SK-N-MC (cell line): ENCODE measurements at places on chromosomes 7 and 10.

DNA sequence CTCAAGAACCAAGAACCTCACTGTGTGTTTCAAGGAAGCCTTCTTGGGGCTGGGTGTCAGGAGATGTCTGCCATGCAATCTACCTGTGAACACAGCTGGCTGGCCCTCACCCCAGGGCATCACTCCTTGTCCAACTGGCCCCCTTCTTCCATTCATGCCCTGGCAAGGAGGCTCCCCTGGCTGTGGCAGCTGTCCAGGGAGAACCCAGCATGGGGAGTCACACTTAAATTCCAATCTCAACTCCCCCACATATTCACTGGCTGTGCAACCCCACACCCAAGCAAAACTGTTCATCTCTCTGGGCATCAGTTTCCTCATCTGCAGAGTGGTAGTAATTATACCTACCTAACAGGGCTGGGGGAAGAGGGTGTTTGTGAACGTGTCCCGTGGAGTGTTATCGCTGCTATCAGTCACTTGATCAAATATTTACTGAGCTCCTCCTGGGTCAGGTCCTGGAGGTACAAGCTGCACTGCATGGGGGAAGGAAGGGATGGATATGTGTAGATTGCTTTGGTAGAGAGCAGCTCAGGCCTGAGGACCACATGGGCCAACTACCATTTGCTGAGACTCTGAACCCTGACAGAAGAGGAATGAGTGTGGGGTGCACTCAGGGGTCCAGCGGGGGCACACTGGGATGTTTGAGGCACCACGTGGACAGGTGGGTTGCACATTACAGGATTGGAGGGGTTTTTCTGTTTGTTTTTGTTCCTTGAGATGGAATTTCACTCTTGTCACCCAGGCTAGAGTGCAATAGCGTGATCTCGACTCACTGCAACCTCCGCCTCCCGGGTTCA lies 2.1 kb upstream of the GPRIN2 start:
- DNase-seq = no peak

DNA sequence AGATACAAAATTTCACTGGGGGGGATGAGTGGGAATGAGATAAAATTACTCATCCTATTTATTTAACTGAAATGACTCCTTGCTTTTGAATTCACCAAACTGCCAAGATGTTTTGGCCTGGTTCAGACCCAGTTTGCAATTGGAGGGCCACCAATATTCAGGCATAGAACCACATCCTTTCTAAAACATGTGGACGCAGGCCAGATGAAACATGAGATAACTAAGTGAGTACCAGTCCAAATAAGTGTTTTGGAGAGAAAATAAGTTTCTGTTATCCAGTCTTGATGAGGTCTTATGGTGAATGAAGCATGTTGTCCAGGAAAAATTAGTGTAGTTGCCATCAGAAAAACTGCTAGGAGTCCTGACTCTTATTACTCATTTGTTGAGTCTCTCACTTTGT lies 36.3 kb upstream of the PDK4 start:
- DNase-seq = no peak

GRCh38 chr7:81297317-81297716 lies 378.5 kb upstream of the SEMA3C start:
- DNase-seq = no peak

DNA sequence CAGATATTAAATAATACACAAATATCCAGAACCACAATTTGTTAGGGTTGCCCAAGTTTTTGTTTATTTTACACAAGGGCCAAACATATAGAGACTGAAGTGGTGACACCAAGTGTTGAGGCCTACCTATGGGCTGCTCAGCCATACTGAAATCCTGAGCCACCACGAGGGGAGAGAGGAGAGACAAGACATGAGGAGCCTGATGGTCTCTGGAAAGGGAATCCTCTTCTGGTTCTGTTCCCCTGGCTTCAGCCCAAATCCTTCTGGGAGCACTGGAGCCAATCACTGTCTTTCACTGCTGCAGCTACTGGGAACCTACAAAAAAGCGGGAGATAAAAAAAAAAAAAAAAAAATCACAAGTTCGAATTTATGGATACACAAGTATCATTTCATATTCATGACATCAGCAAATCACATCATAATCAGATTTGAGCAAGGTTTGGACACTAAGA lies 1.9 kb downstream of the SKIDA1 start:
- no peak for DNase-seq

DNA sequence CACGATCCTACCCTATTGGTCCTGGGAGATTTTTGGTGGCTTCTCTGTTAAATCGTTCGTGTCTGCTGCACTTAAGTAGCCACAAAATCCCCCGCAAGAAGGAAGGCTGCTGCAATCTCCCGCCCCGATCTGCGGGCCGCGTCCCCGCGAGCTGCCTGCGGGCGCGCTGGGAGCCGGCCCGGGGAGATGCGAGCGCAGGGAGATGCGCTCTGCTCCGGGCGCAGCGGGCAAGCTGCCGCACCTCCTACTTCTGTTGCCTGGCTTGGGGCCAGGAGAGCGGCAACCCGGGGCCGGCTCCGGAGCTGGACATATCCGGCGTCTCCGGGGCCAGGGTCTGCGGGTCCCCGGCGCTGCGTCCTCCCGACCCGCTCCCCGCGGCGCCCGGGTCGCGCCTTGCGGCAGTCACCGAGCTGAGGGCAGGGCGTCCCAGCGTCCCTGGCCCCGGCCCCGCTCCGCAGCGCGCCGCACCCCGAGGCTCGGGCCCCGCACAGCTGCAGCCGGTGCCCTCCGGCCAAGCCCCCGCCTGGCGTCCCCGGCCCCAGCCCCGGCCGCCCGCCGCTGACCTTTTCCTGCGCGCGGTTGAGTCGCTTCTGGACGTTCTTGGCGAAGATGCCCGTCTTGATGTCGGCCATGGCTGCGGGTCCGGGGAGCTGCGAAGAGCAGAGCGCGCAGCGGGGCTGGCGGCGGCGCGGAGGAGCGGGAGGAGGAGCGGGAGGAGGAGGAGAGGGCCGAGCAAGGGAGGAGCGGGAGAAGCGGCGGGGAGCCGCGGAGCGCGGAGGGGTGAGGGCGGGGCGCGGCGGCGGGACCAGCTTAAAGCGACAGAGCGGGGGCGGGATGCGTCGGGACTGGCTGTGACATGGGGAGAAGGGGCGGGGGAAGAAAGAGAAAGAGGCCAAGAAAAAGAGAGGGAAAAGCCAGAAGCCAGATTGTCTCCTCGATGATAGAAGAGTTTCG lies at the start of gene AMPH:
Gene AMPH, minus strand, starts transcription at position 654 of the 954 bp plus-strand sequence. Its CDS starts 22 bp downstream, at position 632.
- no peak for DNase-seq

DNA sequence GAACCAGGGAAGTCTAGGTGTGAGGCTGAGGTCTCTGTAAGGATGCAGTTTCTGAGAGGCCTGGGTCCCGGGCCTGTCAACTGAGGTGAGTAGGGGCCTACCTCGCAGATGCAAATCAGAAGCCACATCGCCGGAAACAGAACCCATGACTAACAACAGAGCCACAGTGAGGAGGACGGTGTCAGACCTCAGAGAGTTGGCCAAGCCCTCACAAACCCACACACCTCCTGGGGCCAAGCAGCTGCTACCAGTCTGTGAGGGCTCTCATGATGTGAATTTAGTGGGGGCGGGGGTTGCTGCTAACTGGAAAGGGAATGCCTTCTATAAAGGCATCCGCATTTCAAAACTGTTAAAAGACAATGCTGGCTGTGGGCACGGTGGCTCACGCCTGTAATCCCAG lies 103.0 kb downstream of the COBL start:
- no peak for DNase-seq

GRCh38 chr10:131475803-131476202 lies 164.3 kb upstream of the TCERG1L start:
- DNase-seq = no peak

DNA sequence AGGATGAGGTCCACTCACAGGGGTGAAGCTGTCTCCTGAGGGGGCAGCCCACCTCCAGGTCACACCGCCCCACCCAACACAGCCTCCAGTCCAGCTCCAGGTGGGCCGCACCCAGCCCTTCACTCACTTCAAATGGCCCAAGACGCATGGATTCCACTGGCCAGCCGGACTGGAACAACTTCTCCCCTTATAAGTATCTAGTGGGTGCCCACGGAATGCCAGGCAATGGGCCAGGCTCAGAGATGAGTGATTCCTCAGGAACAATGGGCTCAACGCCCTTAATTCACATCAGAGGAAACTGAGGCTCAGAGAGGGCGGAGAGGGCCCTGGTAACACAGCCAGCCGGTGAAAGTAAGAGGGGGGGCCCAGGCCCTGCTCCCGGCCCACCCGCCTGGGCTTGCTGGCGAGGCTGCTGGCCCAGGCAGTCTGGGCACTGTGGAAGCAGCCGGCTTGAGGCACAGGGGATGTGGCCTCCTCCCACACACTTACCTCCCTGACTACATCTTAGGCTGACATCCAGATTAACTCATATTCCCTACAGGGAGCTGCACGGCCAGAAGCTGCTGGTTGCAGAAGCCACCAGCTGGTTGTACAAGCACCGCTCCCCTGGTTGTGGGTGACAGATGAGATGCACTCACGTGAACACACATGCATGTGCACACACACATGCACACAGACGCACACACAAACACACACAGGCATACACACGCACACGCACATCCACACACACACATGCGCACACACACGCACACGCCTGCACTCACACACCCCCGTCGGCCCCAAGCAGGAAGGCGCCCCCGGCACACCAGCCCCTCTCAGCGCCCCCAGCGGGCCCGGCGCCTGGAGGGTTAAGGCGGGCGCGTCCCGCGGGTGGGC lies 1.0 kb upstream of the FAM20C start:
- peak; percentile 1 for DNase-seq

DNA sequence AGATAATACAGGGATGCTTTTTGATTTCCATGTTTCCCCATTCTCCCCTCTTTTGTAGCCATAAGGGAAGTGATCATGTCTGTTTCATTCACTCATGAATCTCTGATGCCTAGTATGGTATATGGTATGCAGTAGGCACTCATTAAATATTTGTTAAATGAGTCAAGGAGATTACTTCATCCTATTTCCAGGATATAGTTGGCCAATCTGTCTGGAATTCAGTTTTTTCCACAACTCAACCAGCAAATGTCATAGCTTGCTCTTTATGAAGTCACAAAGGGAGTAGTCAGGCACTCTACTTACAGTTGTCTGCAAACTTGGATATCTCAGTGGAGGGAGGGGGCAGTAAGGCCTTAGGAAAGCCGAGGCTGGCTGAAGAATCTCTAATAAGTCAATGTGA lies 853.6 kb downstream of the LRMDA start:
- DNase-seq = no peak

GRCh38 chr10:94131885-94132284 lies 138.2 kb downstream of the PLCE1 start:
- DNase-seq = no peak

GRCh38 chr10:62817766-62818425 lies 1.7 kb upstream of the EGR2 start:
- DNase-seq = no peak

GRCh38 chr7:67771846-67772605 lies 775.4 kb downstream of the TYW1 start:
- DNase-seq = no peak

- no peak for DNase-seq
Observed at GRCh38 chr10:90227217-90227656, 525.8 kb downstream of the KIF20B start.

DNA sequence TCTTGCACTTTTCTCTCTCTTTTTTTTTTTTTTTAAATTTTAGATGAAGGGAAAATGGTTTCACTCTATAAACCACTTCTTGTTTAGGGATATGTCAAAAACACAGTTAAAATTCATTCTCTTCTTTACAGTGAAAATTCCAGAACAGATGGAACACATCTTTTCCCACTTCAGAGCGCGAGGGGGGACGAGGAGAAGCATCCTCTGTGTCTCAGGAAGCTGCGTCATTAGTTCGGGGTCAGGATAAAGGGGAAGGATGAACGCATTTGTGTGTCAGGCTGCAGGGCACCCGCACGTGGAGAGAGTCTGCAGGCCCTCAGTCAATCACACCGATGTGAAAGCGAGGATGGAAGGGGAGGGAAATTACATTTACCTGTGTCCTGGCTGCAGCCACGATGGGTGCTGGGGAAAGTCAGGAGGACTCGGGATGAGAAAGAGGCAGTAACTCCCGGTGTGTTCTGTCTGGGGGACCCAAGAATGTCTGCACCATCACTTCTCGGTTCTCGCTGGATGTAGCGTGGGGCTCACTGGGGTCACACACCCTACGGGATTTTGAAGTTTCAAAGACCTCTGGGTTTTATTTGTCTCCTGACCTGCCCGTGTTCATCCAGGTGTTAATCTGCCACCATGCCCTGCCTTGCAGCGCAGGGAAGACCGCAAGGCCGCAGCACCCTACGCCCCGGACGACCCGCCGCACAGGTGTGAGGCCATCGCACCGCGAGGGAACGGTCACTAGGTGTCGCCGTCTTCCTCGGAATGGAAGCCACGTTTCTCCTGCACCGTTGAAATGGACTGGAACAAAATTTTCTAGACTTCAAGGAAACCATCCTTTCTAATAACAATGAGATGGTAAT lies 66.7 kb upstream of the PITRM1 start:
- no peak for DNase-seq

GRCh38 chr7:81618396-81619014 lies 151.3 kb downstream of the HGF start:
- no peak for DNase-seq

GRCh38 chr7:2853147-2853546 lies 9.0 kb upstream of the GNA12 start:
- DNase-seq = no peak

- DNase-seq = no peak
Observed at GRCh38 chr10:57807906-57808305, 459.8 kb downstream of the IPMK start.

- DNase-seq = no peak
Observed at GRCh38 chr7:136869991-136870865, 1.8 kb downstream of the CHRM2 start.

DNA sequence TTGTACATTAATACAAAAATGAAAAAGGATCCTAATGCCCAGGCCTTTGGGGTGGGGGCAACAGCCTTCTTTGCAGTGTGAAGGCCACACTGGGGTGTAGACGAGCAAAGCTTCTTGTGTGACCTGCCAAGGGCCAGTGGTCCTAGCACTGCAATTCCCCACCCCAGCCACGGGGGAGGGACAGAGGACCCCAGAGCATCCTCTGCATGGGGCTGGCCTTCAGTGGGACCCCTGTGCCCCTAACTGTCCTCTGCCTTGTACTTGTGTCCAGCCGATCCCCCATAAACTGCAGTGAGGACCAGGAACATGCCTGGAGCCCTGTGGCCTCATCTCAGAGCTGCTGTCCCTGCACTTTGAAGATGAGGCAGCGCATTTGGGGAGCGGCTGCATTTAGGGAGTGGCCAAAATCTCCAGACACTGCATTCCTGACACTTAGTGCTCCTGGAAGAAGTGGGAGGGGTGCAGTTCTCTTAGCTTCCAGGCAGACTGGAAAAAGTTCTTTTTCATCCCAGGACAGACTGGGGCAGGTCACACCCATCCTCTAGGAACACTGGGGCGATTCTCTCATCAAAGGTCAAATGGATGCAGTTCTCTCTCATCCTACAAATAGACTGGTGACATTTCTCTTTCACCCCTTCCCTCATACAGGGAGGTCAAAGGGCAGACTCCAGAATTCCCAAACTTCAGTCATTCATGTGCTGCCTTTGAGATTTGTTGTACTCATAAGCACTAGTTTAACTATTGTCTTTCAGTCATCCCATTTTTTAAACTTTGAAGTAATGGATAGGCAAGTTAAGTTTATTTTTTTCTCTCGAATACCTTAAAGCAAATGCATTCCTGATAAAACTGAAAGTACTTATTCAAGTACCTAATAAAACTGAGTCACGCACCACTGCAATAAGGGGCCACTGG lies 922 bp upstream of the MYO1G start:
- no peak for DNase-seq

GRCh38 chr10:117530791-117531190 lies 11.8 kb upstream of the EMX2 start:
- no peak for DNase-seq
